ENCODE measurements at places on chromosomes 1 and 21.

GRCh38 chr1:166165661-166166328 lies 1.0 kb downstream of the FAM78B start:
- no peak overlapping the region for H3K4me3 ChIP-seq
- no peak overlapping the region for H3K27ac ChIP-seq
- no peak for DNase-seq
- H3K4me1 ChIP-seq = peaks cover 8% of the 10 kb centered on the region
- H3K27me3 ChIP-seq = peaks cover 47% of the 10 kb centered on the region

GRCh38 chr1:204418174-204419063 lies 6.8 kb upstream of the PPP1R15B start:
- H3K4me1 ChIP-seq = no peaks in the 10 kb centered on the region
- no peak overlapping the region for H3K4me3 ChIP-seq
- H3K27ac ChIP-seq = no peak overlapping the region

GRCh38 chr1:155049651-155050559 lies 1.2 kb upstream of the ADAM15 start:
- no peaks in the 10 kb centered on the region for H3K36me3 ChIP-seq
- no peak overlapping the region for H3K4me3 ChIP-seq
- H3K4me1 ChIP-seq = peaks cover 16% of the 10 kb centered on the region
- no peak for DNase-seq
- H3K27me3 ChIP-seq = peaks cover 29% of the 10 kb centered on the region
- H3K27ac ChIP-seq = peak overlapping the region; percentile 57

GRCh38 chr1:101280942-101281654 lies 44.3 kb downstream of the S1PR1 start:
- no peak for DNase-seq
- H3K36me3 ChIP-seq = no peaks in the 10 kb centered on the region
- H3K4me1 ChIP-seq = peaks cover 17% of the 10 kb centered on the region
- no peak overlapping the region for H3K4me3 ChIP-seq

DNA sequence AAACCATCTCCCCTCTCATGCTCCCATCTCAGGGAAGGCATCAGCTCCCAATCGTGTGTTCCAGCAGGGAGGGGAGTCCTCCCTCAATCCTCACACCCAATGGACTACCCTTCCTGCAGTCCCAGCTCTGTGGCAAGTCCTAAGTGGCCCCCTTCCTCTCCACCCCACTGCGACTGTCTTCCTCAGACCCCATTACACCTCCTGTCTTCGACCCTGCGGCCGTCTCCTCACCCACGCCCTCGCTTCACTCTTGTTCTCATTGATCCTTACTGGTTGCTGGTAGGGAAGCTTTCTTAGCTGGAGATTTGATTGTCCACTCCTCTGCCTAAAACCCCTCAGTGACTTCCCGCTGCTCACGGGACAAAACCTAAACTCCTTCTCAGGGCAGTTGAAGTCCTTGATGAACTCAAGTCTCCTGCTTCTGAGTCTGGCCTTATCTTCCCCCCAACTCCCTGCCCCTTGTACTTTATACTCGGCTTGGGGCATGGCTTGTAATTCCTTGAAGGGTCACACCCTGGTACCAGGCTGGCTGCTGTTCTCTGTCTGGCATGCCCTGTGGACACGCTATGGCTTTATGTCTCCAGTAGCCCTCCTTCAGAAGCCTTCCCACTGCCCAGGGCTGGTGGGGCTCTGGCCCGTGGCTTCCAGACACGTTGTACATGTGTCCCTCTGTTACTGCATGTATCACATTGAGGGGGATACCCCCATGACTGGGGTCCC lies 2.3 kb upstream of the EPS8L3 start:
- no peak overlapping the region for H3K27ac ChIP-seq
- no peaks in the 10 kb centered on the region for H3K4me1 ChIP-seq
- no peaks in the 10 kb centered on the region for H3K36me3 ChIP-seq
- DNase-seq = no peak

- no peaks in the 10 kb centered on the region for H3K27me3 ChIP-seq
- H3K4me1 ChIP-seq = no peaks in the 10 kb centered on the region
- H3K36me3 ChIP-seq = no peaks in the 10 kb centered on the region
Measured at GRCh38 chr1:190963321-190963720, 485.7 kb upstream of the BRINP3 start.

GRCh38 chr21:44973598-44973997 lies 33.8 kb downstream of the SLX9 start:
- peaks cover 19% of the 10 kb centered on the region for H3K36me3 ChIP-seq
- no peaks in the 10 kb centered on the region for H3K4me1 ChIP-seq
- no peak for DNase-seq
- H3K4me3 ChIP-seq = no peak overlapping the region
- no peaks in the 10 kb centered on the region for H3K27me3 ChIP-seq
- H3K27ac ChIP-seq = no peak overlapping the region

- H3K4me3 ChIP-seq = no peak overlapping the region
- no peaks in the 10 kb centered on the region for H3K27me3 ChIP-seq
- H3K27ac ChIP-seq = no peak overlapping the region
- no peaks in the 10 kb centered on the region for H3K4me1 ChIP-seq
- DNase-seq = no peak
Measured at GRCh38 chr1:40766560-40766959, 17.0 kb upstream of the KCNQ4 start.

- no peaks in the 10 kb centered on the region for H3K27me3 ChIP-seq
- no peak overlapping the region for H3K27ac ChIP-seq
- DNase-seq = no peak
- no peaks in the 10 kb centered on the region for H3K4me1 ChIP-seq
Measured at GRCh38 chr21:29190923-29191331, 60.5 kb downstream of the MAP3K7CL start.

GRCh38 chr1:32303997-32304622 lies 12.2 kb downstream of the HDAC1 start:
- DNase-seq = no peak
- H3K27me3 ChIP-seq = no peaks in the 10 kb centered on the region
- H3K4me1 ChIP-seq = no peaks in the 10 kb centered on the region

GRCh38 chr1:11012260-11013159 lies at the start of gene TARDBP:
TARDBP (plus strand) TSS chr1:11012654; CDS start chr1:11013728, 1,074 bp downstream.
- no peaks in the 10 kb centered on the region for H3K27me3 ChIP-seq
- H3K4me3 ChIP-seq = peak within 1 kb of the TSS; percentile 96
- peaks cover 15% of the 10 kb centered on the region for H3K4me1 ChIP-seq

- no peak overlapping the region for H3K4me3 ChIP-seq
- no peaks in the 10 kb centered on the region for H3K27me3 ChIP-seq
- no peaks in the 10 kb centered on the region for H3K36me3 ChIP-seq
- no peak for DNase-seq
Measured at GRCh38 chr21:32190493-32191144, 88.2 kb downstream of the MIS18A start.

GRCh38 chr1:9410737-9411297 lies 118.1 kb downstream of the SPSB1 start:
- no peak for DNase-seq
- H3K36me3 ChIP-seq = no peaks in the 10 kb centered on the region
- H3K27me3 ChIP-seq = no peaks in the 10 kb centered on the region
- H3K4me1 ChIP-seq = peaks cover 24% of the 10 kb centered on the region
- H3K27ac ChIP-seq = no peak overlapping the region

DNA sequence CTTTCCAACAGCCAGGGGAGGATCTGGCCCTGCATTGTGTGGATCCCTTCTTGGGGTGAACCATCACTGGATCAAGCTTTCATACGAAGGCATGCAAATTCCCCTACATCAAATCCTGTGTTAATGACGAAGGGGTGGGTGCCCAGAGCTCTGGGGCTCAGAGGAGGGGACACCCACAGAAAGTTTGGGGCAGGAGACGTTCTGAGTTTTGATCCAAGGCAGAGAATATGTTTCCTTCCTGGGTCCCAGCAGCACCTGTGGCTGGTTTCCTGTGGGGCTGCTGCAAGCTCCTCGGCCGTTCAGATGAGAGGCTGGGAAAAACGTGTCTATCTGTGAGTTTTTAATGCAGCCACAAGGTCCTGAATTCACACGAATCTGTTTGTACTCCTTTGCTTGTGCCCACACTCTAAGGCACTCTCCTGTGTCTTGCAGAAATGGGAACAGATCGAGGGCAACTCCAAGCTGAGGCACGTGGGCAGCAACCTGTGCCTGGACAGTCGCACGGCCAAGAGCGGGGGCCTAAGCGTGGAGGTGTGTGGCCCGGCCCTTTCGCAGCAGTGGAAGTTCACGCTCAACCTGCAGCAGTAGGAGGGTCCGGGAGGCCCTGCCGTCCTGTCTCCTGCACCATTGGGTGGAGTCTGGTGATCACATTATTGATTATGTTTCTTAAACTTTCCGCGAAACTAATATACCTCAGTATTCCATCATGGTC lies 147.1 kb downstream of the PGBD5 start:
- H3K4me3 ChIP-seq = no peak overlapping the region
- H3K27ac ChIP-seq = no peak overlapping the region
- H3K36me3 ChIP-seq = peaks cover 36% of the 10 kb centered on the region
- H3K27me3 ChIP-seq = no peaks in the 10 kb centered on the region
- H3K4me1 ChIP-seq = peaks cover 60% of the 10 kb centered on the region
- no peak for DNase-seq

GRCh38 chr1:113197719-113198330 lies 124.8 kb downstream of the LRIG2 start:
- H3K4me1 ChIP-seq = no peaks in the 10 kb centered on the region
- H3K4me3 ChIP-seq = no peak overlapping the region
- DNase-seq = no peak
- H3K36me3 ChIP-seq = no peaks in the 10 kb centered on the region
- no peaks in the 10 kb centered on the region for H3K27me3 ChIP-seq
- no peak overlapping the region for H3K27ac ChIP-seq

- H3K27ac ChIP-seq = no peak overlapping the region
- no peaks in the 10 kb centered on the region for H3K36me3 ChIP-seq
- H3K27me3 ChIP-seq = no peaks in the 10 kb centered on the region
- H3K4me3 ChIP-seq = no peak overlapping the region
Measured at GRCh38 chr1:178868706-178869105, 2.2 kb downstream of the ANGPTL1 start.

DNA sequence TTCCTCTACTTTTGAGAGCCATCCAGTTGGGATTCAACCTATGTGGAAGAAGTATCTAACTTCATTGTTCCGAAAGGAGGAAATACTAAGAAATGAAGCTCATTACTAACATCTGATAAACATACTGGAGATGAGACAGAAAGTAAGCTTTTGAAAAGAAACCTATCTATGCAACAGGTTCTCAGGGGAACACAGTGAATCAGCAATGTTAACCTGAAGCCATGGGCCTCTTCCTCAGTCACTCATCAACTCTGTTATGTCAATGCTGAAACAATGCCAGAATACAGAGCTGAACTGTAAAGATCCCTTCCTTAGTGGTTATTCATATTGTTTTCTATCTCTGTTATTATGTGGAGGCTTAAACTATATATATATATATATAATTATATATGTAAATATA lies 55.5 kb upstream of the ESRRG start:
- no peaks in the 10 kb centered on the region for H3K36me3 ChIP-seq
- H3K27ac ChIP-seq = no peak overlapping the region
- no peaks in the 10 kb centered on the region for H3K4me1 ChIP-seq
- no peak for DNase-seq
- H3K4me3 ChIP-seq = no peak overlapping the region

DNA sequence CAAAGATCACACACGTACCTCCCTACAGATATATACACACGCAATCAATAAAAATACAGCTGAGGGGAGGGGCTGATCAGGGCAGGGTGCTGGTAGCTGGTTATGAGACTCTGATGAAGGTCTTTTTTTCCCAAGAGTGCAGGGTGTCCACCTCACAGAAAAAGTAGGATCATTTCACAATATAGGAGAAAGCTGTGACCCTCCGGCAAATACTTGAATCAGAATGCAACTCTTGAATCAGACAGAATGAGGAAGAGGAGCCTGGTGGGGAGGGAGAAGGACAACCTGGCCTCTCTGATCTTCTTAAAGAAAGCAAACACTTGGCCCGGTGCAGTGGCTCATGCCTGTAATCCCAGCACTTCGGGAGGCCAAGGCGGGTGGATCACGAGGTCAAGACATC lies 269.3 kb downstream of the PCP4 start:
- no peak overlapping the region for H3K27ac ChIP-seq
- H3K4me3 ChIP-seq = no peak overlapping the region
- no peaks in the 10 kb centered on the region for H3K36me3 ChIP-seq
- no peaks in the 10 kb centered on the region for H3K27me3 ChIP-seq
- H3K4me1 ChIP-seq = no peaks in the 10 kb centered on the region
- DNase-seq = no peak

DNA sequence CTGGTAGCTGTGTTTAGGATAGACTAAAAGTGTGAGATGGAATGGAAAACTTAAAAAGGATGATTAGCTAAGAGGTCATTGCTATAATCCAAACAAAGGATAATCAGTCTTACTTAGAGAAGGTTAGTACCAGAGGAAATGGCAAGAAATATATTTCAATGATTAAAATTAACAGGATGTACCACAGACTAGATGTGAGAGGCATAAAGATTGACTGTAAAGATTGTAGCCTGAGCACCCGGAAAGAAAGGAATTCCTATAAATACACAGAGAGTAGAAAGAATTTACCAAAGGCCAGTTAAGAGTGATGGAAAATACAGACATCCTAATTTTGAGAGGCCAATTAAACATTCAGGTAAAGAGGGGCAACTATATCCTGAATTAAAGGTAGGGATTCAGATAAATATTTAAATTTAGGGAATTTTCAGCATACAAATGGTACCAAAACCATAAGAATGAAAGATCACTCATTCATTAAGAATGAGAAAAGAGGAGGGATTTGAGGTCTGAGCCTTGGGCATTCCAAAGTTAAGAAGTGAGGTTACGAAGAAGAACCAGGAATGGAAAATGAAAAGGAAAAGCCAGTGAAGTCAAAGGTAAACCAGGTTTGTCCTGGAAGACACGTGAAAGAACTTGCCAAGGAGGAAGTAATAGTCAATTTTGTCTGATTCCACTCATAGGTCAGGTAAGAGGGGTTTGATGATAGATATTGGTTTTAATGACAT lies 46.4 kb upstream of the RGS1 start:
- no peak for DNase-seq
- no peak overlapping the region for H3K27ac ChIP-seq
- H3K4me1 ChIP-seq = no peaks in the 10 kb centered on the region
- H3K27me3 ChIP-seq = no peaks in the 10 kb centered on the region
- no peak overlapping the region for H3K4me3 ChIP-seq
- H3K36me3 ChIP-seq = no peaks in the 10 kb centered on the region

DNA sequence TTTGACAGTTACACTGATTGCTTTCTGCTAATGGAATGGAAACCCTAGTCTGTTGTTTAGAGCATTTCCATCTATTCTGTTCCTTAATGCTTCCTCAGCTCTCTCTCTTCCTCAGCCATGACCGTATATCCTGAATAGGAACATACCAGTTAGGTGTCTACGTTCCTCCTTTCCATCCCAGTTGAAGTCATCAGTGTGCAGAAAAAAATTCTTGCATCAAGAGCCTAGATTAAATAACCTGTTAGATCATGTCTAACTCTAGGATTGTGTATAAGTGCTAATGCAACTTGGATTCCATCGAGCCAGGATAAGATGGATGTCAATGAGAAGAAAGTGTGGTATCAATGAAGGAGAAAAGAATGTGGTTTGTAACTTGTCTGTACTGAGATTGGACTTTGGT lies 18.7 kb downstream of the UBAP2L start:
- no peaks in the 10 kb centered on the region for H3K4me1 ChIP-seq
- H3K36me3 ChIP-seq = peaks cover 46% of the 10 kb centered on the region
- H3K27ac ChIP-seq = no peak overlapping the region
- DNase-seq = no peak
- no peaks in the 10 kb centered on the region for H3K27me3 ChIP-seq

- H3K4me3 ChIP-seq = no peak overlapping the region
- no peak for DNase-seq
- H3K4me1 ChIP-seq = peaks cover 8% of the 10 kb centered on the region
Measured at GRCh38 chr1:66261364-66261763, 272.6 kb upstream of the SGIP1 start.

- H3K4me1 ChIP-seq = no peaks in the 10 kb centered on the region
- H3K27ac ChIP-seq = no peak within 1 kb of the TSS
- DNase-seq = no peak
Measured at GRCh38 chr1:23483321-23484252, at the start of gene ASAP3. ASAP3 (minus strand) TSS chr1:23484179; CDS start chr1:23484133, 46 bp downstream.
